Astrocyte of the spinal cord (primary cell): ENCODE measurements at places on chromosomes 13 and 19.

GRCh38 chr19:51089786-51090185, 7.1 kb upstream of the KLK14 start:
- DNase-seq: no peak

DNA sequence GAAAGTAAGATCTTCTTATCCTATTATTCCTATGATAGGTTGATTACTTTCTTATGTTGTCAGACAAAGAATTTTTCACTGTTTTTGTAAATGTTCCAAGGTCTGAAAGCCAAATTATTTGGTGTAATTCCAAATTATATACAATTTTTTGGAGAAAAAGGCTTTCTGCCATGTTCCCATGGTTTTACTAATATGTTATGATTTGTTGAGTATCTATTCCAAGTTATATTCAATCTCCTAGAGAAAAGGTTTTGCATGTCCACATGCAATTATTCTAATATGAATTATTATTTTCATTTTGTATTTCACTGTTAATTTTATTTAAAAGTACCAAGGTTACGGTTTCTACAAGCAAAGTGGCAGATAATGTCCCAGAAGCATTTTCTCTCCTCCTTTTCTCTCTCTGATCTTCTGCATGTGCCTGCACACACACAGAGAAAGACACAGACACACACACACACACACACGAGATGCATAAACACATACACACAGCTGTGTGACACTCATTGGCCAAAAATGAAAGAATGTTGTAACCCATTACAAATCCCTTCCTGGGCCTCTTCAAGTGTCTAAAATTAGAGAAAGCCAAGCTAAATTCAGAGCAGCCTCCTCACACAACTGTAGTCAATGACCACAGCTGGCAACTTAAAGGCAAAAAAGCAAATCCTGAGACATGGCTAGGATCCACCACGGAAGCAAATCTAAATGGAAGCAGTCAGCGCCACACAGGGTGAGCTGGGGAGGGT, 621.0 kb downstream of the EFNB2 start:
- DNase-seq: peak; percentile 58

GRCh38 chr13:44874886-44875630, 114.2 kb downstream of the NUFIP1 start:
- peak; percentile 12 for DNase-seq

DNA sequence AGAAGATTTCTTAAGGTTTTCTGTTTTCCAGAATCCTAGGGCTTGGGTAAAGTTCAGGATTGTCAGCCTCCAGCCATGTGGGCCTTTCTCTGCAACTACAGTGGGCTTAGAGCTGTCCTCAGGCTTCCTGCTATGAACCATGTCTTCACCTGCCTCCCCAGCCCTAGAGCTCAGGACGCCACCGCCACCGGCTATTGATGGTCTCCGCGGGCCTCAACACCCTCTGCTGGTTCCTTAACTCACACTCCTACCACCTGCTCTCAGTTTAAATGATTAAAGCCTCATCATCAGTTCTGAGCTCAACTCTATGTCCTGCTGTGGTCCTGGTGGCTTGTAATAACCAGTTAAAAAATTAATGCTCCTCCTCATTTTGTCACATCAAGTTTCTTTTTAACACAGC, 221.0 kb downstream of the EFNB2 start:
- DNase-seq: no peak

- DNase-seq: no peak
These were observed 3.8 kb upstream of the ACTL9 start for GRCh38 chr19:8702350-8702749.

DNA sequence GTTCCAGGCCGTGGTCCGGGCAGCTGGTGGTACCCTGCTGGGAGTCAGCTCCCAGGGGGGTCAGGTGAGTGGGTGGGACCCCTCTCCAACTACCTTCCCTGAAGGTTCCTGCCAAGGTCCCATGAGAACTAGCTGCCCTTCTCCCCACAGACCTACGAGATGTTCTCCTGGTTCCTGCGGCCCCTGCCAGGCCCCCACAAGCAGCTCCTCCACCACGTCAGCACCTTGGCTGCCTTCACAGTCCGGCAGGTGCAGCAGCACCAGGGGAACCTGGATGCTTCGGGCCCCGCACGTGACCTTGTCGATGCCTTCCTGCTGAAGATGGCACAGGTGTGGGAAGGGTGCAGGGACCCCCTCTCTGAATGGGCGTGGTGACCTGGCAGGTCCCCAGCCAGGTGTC, 5.5 kb downstream of the CYP2S1 start:
- no peak for DNase-seq

DNA sequence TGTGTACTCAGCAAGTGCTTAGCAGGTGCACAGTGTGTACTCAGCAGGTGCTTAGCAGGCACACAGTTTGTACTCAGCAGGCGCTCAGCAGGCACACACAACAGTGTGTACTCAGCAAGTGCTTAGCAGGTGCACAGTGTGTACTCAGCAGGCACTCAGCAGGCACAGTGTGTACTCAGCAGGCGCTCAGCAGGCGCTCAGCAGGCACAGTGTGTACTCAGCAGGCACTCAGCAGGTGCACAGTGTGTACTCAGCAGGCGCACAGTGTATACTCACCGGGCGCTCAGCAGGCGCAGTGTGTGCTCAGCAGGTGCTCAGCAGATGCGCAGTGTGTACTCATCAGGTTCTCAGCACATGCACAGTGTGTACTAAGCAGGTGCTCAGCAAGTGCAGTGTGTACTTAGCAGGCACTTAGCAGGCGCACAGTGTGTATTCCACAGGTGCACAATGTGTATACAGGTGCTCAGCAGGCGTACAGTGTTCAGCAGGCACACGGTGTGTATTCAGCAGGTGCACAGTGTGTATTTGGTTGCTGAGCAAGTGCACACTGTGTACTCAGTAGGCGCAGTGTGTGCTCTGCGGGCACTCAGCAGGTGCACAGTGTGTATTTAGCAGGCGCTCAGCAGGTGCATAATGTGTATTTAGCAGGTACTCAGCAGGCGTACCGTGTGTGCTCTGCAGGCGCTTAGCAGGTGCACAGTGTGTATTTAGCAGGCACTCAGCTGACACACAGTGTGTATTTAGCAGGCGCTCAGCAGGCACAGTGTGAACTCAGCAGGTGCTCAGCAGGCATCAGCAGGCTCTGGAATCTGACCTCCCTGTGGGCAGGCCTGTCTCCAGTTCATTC, 15.1 kb downstream of the CRTC1 start:
- no peak for DNase-seq

- DNase-seq: peak; percentile 50
These were observed 123.6 kb downstream of the NALCN start for GRCh38 chr13:101292711-101293110.

DNA sequence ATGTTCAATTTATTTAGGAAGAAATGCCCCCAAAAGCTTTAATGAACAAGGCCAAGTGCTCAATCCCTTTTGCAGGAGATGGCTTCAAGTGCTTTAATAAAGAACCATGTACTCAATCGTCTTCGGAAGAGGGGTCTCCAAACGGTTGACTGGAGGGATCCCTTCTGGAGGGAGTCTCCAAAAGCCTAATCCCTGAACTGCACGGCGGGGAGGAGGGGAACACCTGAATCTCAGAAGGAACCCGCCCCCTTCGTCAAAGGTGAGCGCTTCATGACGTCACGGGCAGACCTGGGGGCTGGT, 505 bp downstream of the PAF1 start:
- no peak for DNase-seq

DNA sequence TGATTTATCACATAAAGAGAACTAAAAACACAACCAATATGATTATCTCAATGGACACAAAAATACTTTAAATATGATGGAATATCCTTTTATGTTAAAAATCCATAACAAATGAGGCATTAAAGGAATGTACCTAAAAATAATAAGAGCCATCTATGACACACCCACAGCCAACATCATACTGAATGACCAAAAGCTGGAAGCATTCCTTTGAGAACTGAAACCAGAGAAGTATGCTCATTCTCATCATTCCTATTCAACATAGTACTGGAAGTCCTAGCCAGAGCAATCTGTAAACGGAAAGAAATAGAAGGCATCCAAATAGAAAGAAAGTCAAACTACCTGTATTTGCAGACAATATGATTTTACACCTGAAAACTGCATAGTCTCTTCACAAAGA, 671.0 kb downstream of the SLITRK1 start:
- DNase-seq: peak; percentile 59

DNA sequence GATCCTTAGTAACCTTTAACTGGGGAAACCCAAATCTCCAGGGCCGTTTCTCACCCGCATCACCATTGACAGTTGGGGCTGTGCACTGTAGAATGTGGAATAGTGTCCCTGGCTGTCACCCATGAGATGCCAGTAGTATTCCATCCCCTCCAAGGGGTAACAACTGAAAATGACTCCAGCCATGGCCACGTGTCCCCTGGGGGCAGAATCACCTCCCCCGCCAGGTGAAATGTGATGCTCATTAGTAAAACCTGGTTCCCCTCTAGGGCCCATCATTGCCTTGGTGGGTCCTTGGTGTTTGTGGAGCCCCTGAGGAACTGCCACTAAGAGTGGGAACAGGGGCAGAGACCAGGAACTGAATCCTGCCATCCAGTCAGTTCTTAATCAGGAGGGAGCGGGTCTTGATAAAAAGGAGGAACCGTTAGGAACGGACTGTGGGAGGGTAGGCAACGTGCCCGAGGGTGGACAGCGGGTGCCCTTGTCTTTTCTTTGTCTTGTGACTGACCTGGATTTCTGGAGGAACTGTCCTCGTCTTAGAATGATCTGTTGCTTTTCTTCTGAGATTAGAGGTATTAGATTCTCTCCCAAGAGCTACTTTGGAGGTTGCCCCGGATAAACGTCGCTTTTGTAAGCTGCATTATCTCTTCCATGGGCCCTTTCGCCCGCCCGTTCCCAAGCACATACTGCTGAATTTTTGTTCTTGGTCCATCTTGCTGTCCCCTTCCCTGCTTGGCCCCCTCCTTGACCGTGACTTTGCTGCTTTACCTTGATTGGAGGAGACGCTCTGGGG, 3.5 kb downstream of the MYO9B start:
- DNase-seq: peak; percentile 37

GRCh38 chr13:20714563-20715329, 11.2 kb downstream of the IL17D start:
- peak; percentile 95 for DNase-seq

DNA sequence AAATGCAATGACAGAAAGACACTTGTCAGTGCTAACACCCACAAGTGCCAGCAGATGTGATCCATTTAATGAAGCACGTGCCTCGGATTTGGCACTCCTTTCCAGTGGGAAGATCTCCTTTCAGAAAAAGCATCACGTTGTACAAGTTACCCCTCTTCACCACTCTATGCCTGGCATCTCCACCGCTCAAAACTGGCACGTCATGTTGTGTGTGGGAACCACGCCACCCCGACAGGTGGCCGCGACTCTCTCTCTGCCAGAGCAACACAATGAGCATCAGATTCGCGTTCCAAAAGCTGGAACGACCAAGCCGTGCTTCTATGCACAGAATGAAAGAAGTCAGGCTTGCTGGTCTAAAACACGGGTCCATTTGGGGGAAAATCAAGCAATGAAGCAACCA, 24.3 kb downstream of the TMTC4 start:
- DNase-seq: no peak

DNA sequence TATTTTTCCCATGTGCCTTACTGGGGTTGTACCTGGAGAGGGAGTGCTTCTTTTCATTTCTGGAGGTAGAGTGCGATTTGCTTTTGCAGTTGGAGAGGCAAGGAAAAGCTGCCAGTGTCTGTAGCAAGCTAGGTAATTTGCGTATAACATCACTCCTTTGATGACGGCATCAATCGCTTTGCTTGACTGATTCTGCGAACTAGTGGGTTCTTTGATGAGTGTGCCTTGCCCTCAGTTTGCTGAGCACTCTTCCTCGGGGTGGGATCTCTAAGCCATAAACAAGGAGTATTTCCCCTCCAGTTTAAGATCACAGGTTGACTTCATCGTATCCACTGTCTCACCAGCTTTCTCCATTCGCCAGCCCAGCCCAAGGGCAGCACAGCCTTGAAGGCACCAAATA, 344.5 kb downstream of the KCNRG start:
- DNase-seq: no peak

DNA sequence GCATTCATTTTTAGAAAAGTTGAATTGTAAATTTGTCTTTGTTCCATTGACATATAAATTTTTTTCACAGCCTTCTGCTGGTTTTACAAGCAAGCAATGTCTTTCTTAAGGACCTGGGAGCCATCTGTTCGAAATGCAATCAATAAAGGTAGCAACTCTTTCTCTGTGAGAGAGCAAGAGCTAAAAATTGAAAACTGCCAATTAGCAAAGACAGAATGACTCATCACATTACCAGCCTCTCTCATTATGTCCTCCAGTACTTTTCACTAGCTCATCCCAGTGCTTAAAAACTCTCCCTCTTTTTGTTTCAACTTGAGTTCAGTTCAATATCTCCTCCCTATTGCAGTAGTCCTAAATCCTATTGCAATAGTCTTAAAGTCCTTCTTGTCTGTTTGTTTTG, 760.7 kb upstream of the SLITRK6 start:
- DNase-seq: no peak

DNA sequence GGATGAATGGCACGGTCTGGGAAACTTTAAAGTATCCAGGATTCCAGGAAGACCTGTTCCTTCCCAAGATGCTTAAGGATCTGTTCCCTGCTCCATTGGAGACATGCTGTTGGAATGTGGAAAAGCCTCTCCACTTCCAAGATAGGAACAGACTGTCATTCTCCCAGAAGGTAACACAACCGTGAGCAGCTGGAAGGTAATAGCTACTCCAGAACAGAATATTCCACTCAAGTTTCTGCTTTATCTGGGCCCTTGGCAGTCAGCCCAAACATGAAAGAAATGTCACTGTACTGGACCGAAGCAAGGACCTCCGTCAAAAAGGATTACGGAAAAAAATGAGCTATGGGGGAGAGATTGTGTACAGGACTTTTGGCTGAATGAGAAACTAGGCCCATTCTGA, 420.9 kb upstream of the NBEA start:
- no peak for DNase-seq

GRCh38 chr13:80502359-80502758, 161.4 kb upstream of the SPRY2 start:
- DNase-seq: no peak

GRCh38 chr19:5122671-5123409, 153.9 kb downstream of the KDM4B start:
- DNase-seq: no peak

DNA sequence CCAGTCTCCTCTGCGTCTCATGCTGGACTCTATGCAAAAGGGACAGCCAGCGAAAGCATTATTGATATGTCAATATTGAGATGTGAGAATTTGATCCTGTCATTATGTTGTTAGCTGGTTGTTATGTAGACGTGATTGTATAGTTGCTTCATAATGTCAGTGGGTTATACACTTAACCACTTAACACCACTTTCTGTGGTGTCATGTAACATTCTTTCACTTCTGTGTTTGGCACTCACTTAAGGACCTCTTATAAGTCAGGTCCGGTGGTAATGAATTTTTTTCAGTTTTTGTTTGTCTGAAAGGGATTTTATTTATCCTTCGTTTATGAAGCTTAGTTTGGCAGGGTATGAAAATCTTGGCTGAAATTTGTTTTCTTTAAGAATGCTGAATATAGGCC, 7.1 kb upstream of the SIGLEC7 start:
- DNase-seq: no peak

DNA sequence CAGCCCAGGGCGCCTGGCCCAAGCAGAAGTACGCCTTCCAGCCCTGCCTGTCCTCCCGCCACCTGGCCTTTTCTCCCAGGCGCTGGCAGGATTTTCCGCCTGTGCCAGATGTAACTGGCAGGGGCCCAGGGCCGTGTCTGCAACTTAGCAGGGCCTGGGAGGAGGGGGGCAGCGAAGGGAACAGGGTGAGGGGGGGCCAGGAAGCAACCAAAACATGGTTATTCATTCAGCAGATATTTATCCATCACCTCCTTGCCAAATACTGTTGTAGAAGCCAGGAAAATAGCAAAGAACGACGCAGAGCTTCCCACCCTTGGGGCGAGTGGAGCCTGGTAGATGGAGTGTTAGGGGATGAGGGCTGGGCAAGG, 5.6 kb downstream of the TLE6 start:
- DNase-seq: peak; percentile 89
